ENCODE measurements at places on chromosomes 4 and X. TPM values are rescaled to one million over a fixed set of nuclear protein-coding genes. Genes with fewer than 3 reads are reported as not detected.

Gene TEX13B
- total RNA-seq: not detected

GRCh38 chr4:41299486-41299885 is 42.8 kb downstream of the UCHL1 start:
- no peak for DNase-seq

- no peak for DNase-seq
These were observed 613 bp downstream of the FGF13 start for GRCh38 chrX:138710866-138711341.

Gene ATP2B3
- 7.3 TPM for total RNA-seq

Gene BEX2
- total RNA-seq: 110 TPM

GRCh38 chr4:101339332-101339731 is 8.0 kb downstream of the PPP3CA start:
- DNase-seq: no peak

Gene SYTL5
- 4.9 TPM for total RNA-seq

Gene MGAT4D
- total RNA-seq: not detected

DNA sequence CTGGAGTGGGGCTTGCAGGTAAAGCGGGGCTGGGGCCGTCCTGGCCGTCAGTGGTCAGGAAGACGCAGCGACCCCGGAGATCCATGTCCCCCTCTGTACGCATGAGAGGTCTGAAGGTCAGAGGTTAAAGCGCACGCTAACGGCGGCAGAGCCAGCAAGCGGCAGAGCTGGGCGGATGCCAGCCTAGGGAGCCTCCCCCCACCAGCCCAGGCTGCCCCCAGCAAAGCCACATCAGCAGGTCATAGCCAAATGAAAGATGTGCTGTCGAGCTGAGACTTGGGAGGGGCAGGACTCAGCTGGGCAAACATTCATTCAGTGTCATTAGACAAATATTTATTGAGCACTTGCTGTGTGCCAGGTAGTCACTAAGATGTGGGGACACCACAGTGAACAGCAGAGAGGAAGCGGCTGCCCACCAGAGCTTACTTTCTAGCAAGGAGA is 593 bp upstream of the JAKMIP1 start:
- no peak for DNase-seq

- no peak for DNase-seq
These were observed 1953.1 kb upstream of the ADGRL3 start for GRCh38 chr4:59247032-59247431.

GRCh38 chr4:41619161-41619560 is 81.2 kb downstream of the LIMCH1 start:
- no peak for DNase-seq

GRCh38 chr4:15690020-15690809 is 8.6 kb downstream of the FAM200B start:
- no peak for DNase-seq

DNA sequence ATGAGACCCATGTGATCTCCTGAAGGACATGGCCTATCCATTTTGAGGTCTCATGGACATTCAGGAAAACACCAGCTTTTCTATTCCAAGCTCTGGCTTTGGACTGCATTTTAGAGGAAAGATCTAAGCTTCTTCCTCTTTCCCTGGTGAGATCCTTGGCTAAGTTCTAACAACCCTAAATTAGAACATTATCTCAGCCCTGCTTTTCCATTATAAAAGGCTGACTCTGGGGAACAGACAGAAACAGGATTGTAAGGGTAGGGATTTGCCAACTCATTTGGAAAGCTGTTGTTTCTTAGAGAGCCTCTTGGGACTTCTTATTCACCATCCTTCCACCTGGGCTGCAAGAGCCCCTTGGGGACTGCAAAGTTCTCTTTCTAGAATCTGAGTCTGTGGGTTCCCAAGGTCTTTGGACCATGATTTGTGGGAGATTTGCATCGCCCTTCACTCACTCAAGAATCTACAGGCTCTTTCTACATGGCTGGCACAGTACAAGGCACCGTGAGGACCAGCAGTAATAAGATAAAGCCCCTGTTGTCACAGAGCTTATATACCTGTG is 146.9 kb downstream of the FNIP2 start:
- DNase-seq: no peak

All from frontal cortex (tissue), 4 donors.